Stimulated activated CD8-positive, alpha-beta memory T cell treated with anti-CD3 and anti-CD28 coated beads, Interleukin-15, amount 100 ng/mL, for 48 hours (primary cell): ENCODE measurements at places on chromosomes 11 and 22.

DNA sequence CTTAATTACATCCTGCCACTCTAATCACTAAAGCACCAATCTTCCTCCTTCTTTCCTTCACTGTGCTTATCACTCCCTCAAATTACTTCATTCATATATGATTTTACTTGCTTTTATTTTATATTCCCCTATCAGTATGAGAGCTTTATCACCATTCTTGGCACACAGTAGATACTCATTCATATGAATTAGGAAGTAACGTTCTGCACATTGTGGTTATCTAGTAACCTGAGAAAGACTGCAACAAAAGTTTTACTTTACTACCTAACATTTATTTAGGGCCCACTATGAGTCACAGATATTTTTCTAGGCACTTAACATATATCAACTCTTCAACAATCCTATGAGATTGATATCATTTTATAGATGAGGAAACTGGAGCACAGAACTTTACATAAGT lies 1559.9 kb upstream of the TENM4 start:
- DNase-seq: no peak

DNA sequence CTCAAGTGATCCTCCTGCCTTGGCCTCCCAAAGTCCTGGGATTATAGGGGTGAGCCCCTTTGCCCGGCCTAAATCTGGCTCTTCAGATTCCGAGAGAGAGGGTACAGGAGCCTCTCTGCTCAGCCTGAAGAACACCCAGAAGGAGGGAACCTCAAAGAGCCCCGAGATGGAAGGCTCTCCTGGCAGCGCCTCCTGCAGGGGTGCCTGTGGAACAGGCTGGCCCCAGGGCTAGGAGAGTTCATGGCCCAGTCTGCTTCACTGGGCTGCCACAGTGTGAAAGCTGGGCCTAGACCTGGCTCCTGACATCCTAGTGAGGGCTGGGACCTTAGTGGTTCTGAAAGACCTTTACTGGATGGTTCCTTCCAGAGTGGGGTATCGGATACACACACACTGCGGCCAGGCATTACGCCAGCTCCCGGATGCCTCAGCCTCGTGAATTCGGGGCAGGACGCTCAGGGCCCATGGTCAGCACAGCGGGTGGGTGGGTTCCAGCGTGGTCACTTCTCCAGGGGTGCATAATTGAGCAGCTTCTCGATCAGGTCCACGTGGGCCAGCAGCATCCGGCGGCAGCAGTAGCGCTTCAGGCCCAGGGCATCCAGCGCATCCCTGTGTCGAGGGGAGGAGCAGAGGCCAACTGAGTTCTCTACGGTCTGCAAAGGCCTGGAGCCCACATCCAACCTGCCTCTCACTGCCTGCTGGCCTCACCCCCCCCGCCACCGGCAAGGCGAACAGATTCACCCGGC lies 2.3 kb downstream of the POLR2L start:
- no peak for DNase-seq

GRCh38 chr11:128226106-128226716 lies 361.1 kb downstream of the ETS1 start:
- DNase-seq: peak; percentile 30

- no peak for DNase-seq
These were observed 39.3 kb downstream of the RTN3 start for GRCh38 chr11:63720611-63721010.

GRCh38 chr11:93000511-93001476 lies 31.3 kb downstream of the MTNR1B start:
- no peak for DNase-seq

- DNase-seq: no peak
These were observed 26.0 kb upstream of the CYP2D6 start for GRCh38 chr22:42156598-42156997.

DNA sequence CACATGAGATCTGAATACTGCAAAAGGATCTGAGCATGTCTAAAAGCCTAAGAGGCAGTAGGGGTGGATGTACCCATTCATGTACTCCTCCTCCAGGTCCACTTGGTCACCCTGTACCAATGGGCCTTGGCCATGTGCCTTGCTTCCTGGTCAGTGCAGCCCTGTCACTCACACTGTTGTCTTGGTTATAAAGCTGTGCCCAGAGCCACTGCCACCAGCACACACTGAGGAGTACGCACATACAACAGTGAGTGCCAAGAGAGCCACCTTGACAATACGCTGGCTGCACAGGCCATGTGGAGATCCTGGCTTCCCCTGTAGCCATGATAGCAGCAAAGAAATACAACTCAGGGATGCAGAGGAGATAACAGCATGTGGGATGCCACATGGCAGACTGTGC lies 96.4 kb upstream of the LDLRAD3 start:
- no peak for DNase-seq

GRCh38 chr11:47010179-47010578 lies 73.6 kb downstream of the CSTPP1 start:
- DNase-seq: no peak

DNA sequence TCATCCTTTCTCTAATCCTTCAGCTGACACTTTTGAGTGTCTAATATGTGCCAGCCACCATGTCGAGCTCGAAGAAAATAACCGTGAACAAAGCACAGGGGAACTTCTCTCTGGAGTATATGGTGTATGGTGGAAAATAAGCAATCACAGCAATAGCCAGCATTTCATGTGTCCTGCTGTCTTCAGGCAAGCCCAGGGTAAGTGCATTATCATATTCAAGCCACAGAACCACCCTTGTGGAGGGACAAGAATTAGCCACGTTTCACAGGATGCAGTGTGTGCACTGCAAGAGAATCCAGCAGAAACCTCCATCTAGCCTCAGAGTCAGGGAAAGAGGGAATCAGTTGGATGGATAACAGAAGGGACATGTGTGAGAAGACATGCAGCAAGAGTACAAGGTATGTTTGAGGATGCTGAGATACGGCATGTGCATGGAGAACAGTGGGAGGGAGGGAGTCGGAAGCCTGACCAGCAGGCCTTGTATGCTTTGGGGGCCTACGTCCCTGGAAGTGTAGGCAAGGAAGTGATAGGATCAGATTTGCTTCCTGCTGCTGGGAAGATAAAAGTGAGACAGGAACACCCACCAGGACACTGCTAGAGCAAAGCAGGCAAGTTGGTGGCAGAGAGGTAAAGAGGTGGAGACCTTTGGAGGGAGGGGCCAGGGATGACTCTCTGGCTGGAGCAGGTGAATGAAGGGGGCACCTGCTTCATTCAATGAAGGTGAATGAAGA lies 14.7 kb upstream of the GNAZ start:
- DNase-seq: no peak

- DNase-seq: no peak
These were observed 1.9 kb upstream of the OR9Q2 start for GRCh38 chr11:58186938-58187337.

GRCh38 chr11:121414141-121414913 lies 37.8 kb upstream of the SORL1 start:
- DNase-seq: no peak

- DNase-seq: no peak
These were observed 92.6 kb downstream of the SWAP70 start for GRCh38 chr11:9756461-9756860.

GRCh38 chr11:111419641-111420327 lies 40.7 kb upstream of the POU2AF1 start:
- DNase-seq: no peak

DNA sequence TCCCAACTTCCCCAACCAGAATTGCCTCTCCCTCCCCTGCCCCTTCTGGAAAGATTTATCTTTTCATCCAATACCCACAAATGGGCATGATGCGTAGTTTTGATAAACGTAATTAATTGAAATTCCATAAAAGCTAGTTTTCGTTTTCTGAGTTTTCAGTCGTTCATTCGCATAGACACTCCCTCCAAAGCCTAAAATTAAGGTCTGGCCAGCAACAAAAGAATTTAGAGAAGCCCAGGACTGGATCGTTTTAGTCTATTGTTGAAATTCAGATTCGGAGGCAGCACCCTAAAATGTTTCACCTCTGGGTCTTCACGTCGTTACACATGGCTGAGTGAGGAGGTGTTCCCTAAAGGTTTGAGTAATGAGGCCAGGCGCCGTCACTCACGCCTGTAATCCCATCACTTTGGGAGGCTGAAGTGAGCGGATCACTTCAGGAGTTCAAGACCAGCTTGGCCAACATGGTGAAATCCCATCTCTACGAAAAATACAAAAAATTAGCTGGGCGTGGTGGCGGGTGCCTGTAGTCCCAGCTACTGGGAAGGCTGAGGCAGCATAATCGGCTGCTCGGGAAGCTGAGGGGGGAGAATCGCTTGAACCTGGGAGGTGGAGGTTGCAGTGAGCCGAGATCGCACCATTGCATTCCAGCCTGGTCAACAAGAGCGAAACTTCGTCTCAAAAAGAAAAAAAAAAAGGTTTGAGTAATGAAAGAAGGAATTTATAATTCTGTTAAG lies 589 bp upstream of the NDUFC2 start:
- DNase-seq: no peak

DNA sequence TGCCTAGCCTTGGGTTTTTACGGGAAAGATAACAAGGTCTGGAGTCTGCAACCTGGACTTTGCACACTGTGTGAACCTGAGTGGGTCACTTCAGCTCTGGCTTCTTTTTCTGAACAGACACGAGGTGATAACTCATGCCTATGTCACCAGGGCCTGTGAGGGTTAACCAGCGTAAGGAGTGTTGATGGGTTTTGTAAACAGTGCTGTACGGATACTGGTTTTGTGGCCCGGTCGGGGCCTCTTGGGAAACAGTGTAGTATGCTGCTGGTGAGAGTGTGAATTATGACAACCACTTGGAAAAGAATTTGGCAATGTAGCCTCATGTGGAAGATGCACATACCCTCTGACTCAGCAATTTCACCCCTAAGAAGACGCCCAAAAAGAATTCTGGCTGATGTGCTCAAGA lies 266.8 kb downstream of the MN1 start:
- no peak for DNase-seq

DNA sequence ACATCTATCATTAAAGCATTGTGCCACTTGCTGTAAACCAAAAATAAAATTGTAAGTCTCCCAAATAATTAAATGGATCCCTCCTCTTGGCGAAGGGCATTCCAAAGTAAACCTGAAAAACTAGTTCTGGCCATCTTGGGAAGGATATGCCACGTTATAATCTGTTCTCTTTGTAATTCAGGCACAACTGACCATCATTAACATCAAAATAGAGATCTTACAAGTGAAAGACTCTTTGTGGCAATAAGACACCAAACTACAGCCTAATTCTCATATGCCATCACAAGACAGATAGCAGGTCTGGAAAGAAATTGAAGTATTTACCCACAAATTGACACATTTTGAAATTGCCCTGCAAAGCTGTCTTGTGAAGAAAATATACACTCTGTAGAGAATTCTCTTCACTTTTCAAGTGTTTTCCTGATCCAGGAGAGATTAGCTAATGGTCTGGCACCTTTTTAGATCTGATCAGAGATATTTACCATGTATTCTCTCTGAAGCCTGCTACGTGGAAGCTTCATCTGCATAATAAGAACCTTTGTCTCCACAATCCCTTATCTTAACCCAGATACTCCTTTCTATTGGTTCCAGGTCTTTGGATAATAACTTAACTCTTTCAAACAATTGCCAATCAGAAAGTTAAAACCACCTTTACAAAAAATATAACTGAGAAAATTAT lies 630.4 kb upstream of the CCDC179 start:
- no peak for DNase-seq

DNA sequence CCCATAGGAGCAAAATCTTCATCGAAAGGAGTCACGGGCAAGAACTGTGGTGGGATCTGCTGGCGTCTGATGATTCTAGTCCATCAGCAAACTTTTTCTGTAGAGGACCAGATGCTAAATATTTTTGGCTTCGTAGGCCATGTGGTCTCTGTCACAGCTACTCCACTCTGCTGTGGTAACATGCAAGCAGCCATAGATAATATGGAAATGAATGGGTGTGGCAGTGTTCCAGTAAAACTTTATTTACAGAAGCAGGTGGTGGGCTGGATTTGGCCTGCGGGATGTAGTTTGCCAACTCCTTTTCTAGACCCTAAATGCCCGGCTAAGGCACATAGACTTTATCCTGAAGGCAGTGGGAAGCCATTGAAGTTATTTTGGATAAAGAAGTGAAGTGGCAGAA lies 32.9 kb downstream of the BMAL1 start:
- DNase-seq: no peak

DNA sequence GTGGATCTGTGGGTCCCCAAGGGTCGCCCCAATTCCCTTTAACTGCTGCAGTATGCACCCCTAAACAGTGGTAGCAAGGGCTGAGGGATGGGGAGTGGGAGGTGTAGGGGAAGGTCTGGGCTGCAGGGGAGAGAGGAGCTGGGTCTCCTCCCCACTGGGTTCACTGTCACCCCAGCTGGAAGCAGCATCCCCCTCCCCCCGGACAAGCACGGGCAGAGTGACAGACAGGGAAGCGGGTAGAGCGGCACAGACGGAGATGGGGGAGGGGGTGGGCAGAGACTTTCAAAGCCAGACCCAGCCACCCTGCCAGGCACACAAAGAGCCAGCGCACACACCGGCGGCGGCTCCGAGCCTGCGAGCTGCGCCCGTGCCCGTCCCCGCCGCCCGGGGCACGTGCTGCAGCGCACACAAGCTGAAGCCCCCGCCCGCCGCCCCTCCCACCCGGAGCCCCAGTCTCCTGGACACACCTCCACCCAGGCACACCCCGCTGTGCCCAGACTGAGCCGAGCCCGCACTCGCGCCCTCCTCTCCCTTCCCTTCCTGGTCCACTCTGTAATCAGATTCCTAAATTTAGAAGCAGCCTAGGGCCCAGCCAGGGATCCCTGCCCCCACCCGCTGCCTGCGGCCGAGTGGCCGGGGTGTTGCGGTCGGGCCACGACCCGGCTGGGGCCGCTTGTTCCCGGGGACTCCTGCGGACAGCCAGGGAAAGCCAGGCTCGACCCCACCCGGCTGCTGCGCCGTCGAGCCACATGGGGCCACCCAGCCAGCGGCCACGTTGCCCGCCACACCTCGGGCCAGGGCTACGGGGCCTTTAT lies 935 bp upstream of the RCOR2 start:
- no peak for DNase-seq

GRCh38 chr11:68099474-68100405 lies 21.4 kb downstream of the CHKA start:
- no peak for DNase-seq

GRCh38 chr11:15616130-15617105 lies 501.7 kb downstream of the INSC start:
- no peak for DNase-seq

GRCh38 chr11:119567688-119568582 lies 145.0 kb upstream of the THY1 start:
- no peak for DNase-seq

GRCh38 chr11:21511835-21512440 lies 680.9 kb upstream of the ANO5 start:
- DNase-seq: no peak

- no peak for DNase-seq
These were observed 129.5 kb downstream of the MICAL2 start for GRCh38 chr11:12239804-12240371.

DNA sequence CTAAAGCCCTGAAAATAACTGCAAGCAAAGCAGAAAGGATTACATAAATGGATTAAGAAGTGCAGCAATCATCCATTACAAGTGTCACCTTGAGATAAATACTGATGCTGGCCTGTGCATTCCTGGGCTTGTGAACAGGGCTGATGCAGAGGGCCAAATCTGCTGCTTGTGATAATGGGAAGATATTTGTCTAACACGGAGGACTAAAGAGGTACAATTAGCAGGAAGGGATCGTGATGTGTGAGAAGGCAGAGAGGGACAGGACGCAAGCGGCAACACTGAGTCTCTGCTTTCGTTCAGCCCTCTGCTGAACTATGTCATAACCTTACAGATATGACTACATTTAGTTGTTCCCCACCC lies 107.7 kb upstream of the DDI1 start:
- no peak for DNase-seq
